Activated CD8-positive, alpha-beta memory T cell treated with anti-CD3 and anti-CD28 coated beads for 1 hour (primary cell): ENCODE measurements at places on chromosomes 7 and 10.
A peak's percentile ranks its signal among the peaks of the same experiment; 100 is the strongest.

DNA sequence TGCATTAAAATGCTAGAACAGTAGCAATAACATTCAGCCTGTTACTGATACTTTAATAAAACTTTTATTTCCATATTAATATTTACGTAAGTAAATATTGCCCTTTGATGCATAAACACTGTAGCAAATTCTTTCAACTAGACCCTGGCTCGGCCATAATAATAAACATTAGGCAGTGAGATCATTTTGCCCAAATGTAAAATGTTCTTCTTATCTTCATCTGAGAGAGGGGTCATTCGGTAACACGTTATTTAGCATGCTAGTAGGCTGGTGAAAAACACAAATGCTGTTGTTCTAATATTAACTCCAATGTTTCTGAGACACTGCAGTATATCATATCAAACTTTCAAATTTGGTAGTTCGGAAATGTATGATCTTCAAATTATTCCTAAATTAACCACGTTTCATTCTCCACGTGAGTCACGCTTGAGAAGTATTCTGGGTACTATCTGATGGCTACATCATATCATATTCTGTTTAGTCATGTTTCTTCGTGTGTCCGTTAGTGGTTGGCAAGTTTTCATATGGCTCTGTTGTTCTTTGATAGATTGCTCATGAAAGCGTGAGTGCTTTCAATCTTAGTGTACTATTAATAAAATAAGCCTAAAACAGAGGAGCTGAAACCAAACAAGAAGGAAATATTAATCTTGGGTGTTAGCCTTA, 145.8 kb downstream of the NSUN6 start:
- no peak for DNase-seq

GRCh38 chr7:77759294-77759889, 38.8 kb downstream of the TMEM60 start:
- peak; percentile 53 for DNase-seq

DNA sequence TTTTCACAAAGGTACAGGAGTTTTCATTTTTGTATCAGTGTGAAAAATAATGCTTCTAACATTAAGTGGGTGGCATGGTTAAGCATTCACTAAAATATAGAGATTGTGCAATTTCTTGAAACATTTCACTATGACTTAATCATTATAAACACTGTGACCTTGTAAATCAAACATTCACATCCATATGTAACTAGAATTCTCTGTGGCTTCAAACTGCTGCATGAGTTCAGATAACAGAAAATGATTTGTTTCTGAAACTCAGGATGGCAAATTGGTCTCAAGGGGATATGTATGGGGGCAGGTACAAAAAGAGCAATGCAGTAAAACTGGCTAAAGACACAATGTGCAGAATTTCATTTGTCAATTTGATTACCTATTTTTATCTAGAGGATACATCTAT, 3.8 kb downstream of the FAM133B start:
- DNase-seq, result no peak

- DNase-seq, result no peak
Observed at GRCh38 chr10:97060441-97061084, 125.2 kb downstream of the SLIT1 start.

DNA sequence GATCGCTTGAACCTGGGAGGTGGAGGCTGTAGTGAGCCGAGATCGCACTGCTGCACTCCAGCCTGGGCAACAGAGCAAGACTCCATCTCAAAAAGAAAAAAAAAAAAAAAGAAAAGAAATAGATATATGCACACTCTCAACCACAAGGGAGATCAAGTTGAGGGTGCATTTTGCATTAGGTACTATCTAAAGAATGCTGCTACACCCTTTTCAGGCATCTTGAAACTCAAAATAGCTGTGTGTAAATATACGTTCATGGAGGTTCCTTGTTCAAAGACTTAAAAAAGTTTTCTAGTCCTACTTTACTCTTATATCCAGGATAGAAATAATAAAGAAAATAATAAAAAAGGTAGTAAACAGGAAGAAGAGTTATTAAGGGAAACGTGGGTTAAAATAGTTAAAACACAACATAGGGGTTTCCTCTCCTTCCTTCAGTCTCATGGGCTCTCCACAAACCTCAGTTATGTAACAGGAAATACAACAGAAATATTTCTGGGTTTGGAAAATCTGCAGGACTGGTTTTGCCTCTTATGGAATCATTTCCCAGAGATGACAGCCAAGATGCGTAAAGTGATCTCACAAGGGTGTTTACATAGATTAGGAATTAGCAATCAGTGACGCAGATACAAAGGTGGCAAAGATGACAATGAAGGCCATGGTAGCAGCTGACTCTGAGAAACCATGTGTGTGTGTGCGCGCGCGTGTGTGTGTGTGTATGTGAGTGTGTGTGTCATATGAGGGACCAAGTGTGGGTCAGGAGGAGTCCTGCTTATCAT, 15.1 kb downstream of the STEAP4 start:
- no peak for DNase-seq

- no peak for DNase-seq
Observed at GRCh38 chr10:42684517-42684916, 46.1 kb upstream of the ZNF33B start.

DNA sequence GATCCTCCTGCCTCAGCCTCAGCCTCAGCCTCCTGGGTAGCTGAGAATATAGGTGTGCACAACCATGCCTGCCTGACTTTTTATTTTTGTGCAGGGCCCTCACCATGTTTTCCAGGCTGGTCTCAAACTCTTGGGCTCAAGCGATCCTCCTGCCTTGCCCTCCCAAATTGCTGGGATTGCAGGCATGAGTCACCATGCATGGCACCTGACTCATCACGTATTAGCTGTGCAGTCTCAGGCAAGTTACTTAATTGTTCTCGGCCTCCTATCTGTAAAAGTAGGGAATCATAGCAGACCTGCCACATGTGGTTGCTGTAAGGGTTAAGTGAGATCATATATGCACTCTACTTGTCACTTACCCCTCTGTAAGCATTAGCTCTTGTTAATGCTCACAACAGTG, 117.2 kb downstream of the ANLN start:
- DNase-seq, result no peak

- DNase-seq, result no peak
Observed at GRCh38 chr10:129950676-129951075, 13.4 kb downstream of the EBF3 start.

- no peak for DNase-seq
Observed at GRCh38 chr10:73556855-73557254, 34.3 kb downstream of the USP54 start.

- DNase-seq, result no peak
Observed at GRCh38 chr10:120503689-120504088, 46.7 kb downstream of the PLPP4 start.

DNA sequence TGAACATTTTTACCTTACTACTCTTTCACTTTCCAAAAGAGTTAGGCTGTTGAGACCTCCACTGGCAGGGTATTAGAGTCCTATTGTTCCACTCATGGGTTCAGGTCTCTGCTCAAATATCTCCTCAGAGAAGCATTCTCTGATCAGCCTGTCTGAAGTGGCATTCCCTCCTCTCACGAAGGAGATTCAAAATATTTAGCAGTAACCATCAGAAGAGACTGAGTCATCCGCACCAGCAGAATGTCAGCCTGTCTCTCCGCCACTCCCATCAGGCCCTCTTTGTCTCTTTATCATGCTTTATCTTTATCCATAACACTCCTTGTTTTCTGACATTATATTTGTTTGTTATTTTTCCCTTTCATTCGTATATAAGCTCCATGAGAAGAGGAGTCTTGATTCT, 79.1 kb downstream of the AASS start:
- no peak for DNase-seq

GRCh38 chr7:46169384-46169755, 248.3 kb upstream of the IGFBP3 start:
- no peak for DNase-seq

GRCh38 chr10:74086317-74086716, 64.3 kb downstream of the AP3M1 start:
- no peak for DNase-seq

- no peak for DNase-seq
Observed at GRCh38 chr10:130519791-130520190, 383.6 kb downstream of the GLRX3 start.

DNA sequence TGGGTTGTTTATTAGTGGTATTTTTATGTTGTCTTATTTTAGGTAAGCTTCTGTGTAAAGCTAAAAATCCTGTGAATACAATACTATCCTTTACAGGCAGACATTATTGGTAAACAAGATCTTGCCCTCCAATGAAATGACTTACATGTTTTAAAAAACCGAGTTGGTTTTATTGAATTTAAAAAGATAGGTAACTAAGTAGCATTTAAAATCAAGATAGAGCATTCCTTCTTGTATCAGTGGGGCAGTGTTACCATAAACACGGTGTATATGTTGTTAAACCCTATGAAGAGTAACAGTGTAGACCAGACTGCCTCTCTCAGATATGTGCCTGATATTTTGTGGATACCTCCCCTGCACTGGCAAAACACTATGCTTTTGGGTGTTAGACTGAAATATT, 81.0 kb downstream of the SNX10 start:
- no peak for DNase-seq

GRCh38 chr7:69359003-69359700, 239.1 kb upstream of the AUTS2 start:
- no peak for DNase-seq

- no peak for DNase-seq
Observed at GRCh38 chr7:27615420-27616185, 47.1 kb downstream of the HIBADH start.

DNA sequence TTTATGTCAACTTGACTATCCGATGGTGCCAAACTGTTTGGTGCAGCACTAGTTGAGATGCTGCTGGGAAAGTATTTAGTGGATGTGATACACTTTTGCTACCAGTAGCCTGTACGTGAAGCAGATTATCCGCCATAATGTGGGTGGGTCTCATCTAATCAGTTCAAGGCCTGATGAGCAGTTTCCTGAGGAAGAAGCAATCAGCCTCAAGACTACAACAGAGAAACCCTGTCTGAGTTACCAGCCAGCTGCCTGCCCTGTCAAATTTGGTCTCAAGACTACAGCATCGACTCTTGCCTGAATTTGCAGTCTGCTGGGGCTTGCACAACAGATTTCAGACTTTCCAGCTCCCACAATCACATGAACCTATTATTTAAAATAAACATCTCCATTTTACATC, 10.9 kb upstream of the RBP3 start:
- no peak for DNase-seq

DNA sequence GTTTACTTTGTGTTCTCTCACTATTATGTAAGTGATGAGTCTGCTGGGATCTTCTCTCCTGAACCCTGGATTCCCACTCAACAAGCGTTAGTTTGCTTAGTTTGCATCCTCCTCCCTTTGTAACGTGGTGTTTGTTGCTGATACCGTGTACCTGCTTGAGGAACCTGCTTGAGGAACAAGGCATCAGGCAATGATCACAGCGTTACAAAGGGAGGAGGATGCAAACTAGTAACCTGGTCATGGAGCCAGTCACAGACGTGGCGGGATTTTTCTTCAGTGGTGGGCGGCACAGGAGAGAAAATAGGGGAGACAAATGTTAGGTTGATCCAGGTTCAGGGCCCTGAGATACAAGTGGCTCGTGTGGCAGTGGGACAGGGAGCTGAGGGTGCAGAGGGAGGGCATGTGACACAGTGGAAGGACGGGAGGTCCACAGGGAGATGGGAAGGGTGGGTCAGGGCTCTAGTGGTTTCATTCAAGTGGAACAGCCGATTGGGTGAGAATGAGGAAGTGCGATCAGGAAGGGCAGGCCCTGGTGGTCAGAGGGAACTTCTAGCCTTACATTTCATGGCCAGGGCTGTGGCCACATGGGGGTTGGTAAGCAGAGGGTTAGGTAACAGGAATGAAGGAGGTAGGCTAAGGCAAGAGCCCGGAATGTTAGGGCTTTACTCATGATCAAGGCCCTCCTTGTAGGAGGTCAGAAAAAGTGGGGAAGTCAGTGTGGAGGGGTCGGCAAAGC, 38.0 kb downstream of the SNX10 start:
- no peak for DNase-seq

GRCh38 chr10:113003052-113003451, 53.0 kb downstream of the TCF7L2 start:
- DNase-seq, result no peak

- no peak for DNase-seq
Observed at GRCh38 chr10:27744802-27745731, 552 bp downstream of the MKX start.

GRCh38 chr7:19713676-19714075, 4.8 kb upstream of the POLR1F start:
- no peak for DNase-seq

DNA sequence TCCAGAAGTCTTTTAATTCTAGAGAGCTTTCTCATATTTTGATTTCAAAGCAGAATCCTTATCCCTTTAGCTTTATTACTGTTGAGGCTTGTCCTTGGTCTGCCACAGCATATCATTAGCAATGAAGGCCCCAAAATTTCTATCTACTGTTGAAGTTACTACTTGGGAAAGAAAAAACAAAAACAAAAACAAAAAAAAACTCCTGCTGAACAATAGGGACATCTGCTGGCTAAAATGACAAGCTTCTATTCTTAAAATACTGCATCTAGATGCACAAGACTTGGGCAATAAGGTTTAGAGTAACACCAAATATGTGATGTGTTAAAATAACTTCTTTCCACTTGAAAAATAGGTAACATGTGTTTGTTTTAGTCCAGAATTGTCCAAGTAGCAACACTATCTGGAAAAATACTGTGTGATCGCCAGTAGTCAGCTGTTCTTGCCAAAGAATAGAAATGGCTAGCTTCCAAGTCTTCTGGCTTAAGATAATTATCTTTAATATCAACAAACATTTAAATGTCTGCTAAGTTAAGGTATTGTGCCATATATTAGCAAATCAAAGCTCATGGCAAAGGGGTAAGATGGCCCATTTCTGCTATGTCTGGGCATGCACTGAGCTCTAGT, 3.8 kb upstream of the DMTF1 start:
- no peak for DNase-seq

- no peak for DNase-seq
Observed at GRCh38 chr7:117098457-117098856, 145.2 kb downstream of the ST7 start.

GRCh38 chr10:60611291-60611747, 167.0 kb upstream of the CDK1 start:
- DNase-seq, result no peak

DNA sequence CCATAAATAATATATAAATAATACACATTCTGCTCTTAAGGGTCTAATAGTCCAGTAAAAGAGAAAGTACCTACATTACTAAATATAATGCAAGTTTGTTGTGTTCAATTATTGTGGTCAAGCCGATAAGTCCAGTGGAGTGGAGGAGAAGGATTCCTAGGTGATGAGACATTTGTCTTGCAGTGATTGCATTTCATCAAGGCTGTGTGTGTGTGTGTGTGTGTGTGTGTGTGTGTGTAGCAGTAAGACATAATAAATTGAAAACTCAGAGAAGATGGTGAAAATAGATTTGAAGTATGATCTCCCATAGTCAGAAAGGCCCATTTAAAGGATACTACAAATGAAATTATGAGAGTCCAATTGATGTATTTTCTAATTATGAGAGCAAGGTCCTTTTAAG, 192.5 kb upstream of the SEMA3C start:
- DNase-seq, result no peak
